Stimulated activated CD4-positive, alpha-beta T cell treated with anti-CD3 and anti-CD28 coated beads, Interleukin-1b, Interleukin-23, amount 100 ng/mL, for 1 hour (primary cell): ENCODE measurements at places on chromosomes 5 and 9.

- DNase-seq, result no peak
Measured at GRCh38 chr9:2479056-2479565, 142.5 kb upstream of the VLDLR start.

- DNase-seq, result no peak
Measured at GRCh38 chr5:1247811-1248210, 22.6 kb downstream of the SLC6A18 start.

GRCh38 chr5:59390074-59390659, 503.4 kb downstream of the PDE4D start:
- DNase-seq, result no peak

GRCh38 chr5:105536675-105537074, 1974.1 kb upstream of the NUDT12 start:
- DNase-seq, result no peak

- no peak for DNase-seq
Measured at GRCh38 chr5:122455939-122456338, 143.9 kb downstream of the SNCAIP start.

GRCh38 chr9:27945386-27945785, 372.1 kb upstream of the C9orf72 start:
- DNase-seq, result no peak

- no peak for DNase-seq
Measured at GRCh38 chr5:14168144-14168792, 25.1 kb downstream of the TRIO start.

DNA sequence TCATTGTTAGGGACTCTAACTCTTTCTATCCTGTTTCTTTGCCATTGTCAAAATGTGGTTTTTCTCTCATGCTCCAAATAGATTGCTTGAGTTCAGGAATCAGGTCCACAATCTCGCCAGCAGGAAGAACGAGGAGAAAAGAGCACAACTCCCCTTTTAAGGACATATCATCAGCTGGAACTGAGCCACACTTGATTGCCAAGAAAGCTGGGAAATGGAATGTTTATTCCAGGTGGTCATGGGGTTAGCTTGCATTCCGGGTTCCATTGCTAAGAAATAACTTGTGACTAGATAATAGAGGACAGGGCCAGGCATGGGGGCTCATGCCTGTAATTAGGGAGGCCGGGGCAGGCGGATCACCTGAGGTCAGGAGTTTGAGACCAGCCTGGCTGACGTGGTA, 32.4 kb upstream of the C9orf57 start:
- no peak for DNase-seq

DNA sequence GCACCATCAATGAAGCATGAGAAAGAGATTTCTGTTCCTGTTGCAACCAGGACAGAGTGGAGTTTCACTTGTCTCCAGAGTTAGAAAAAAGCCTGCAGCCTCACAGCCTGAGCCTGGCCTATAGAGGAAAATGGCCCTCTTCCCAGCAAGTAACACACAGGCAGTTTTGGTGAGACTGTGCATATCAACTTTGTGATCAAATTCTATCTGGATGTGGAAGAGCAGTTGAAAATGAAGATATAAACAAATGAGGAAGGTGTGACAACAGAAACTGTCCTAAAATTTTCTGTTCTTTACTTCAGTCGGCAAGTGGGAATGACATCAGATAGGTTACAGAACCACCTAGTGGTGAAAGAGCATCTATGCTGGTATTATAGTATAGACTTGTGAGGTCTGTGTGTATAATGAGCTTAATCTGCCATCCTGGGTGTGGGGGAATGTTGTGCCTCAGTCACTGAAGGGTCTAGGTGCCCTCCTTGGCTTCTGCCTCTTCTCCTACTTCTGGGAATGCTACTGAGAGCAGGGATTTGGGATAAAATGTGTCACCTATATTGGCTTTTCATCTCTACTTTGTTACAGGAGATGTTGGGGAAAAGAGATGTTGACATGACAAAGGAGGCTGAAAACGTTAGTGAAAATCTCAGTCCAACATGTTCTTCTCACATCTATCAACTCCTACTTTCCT, 28.2 kb downstream of the YIPF5 start:
- no peak for DNase-seq

DNA sequence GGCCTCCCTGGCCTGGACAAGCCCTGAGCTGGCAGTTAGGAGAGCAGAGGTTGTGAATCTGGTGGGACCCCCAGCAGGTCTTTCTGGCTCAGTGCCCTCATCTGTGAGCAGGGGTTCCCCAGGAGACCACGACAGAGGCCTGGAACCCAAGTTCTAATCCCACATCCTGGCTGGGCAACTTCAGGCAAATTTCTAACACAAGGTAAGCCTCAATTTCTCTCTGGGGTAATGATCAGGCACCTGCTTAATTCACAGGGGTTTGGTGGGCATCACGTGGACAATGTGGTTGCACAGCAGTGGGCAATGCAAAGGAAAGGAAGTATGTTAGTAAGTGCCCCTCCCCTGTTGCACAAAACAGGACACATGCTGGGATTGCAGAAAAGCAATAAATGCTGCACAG, 1.9 kb upstream of the KCNIP1 start:
- no peak for DNase-seq

DNA sequence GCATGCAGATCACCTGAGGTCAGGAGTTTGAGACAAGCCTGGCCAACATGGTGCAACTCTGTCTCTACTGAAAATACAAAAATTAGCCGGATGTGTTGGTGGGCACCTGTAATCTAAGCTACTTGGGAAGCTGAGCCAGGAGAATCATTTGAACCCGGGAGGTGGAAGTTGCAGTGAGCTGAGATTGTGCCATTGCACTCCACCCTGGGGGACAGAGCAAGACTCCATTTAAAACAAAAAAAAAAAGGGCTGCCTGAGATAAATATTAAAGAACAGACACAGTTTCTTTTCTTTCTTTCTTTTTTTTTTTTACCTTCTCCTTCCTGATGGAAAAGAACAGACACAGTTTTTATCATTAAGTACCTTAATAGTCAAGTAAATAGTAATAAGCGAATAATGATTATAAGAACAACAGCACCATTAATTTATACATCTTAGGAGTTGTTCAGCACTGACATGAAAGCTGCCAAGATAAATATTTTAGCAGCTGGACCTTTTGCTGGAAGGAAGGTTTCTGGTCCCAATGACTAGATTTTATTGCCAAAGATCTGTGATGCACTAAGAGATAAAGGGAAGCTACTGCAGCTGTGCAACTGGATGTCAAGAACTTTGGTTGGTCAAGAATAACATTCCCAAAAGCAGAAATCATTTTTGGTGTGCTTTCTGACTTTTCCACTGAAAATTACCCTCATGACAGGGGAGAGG, 7.0 kb downstream of the CENPP start:
- DNase-seq, result no peak

GRCh38 chr5:126811515-126812198, 34.7 kb downstream of the LMNB1 start:
- DNase-seq, result no peak
